ENCODE measurements at places on chromosomes 7 and 10.

DNA sequence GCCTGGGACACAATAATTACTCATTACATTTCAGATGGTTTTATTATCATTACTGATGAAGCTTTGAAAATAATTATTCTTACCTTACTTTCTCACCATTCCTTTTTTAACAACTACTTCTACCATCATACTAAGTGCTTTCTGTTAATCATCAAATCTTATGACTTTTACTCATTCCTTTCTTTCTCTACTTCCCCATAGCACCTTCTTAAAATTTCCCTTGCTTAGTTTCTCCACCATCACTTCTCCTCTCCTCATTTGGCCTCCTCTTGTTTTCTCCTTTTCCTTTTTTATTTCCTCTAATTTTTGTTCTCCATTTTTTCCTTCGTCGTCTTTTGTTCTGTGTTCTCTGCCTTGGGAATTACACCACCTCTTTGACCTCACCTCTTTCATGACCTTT, 303.2 kb upstream of the KAT6B start:
- DNase-seq: no peak

GRCh38 chr10:113958631-113959382, 84.9 kb upstream of the ADRB1 start:
- DNase-seq: no peak

GRCh38 chr10:103758294-103758681, 97.1 kb downstream of the SH3PXD2A start:
- DNase-seq: no peak

GRCh38 chr10:13338390-13339110, 9.5 kb downstream of the SEPHS1 start:
- DNase-seq: no peak

Data from stimulated activated CD4-positive, alpha-beta T cell treated with anti-CD3 and anti-CD28 coated beads, Interleukin-1b, Interleukin-23, amount 100 ng/mL, for 1 hour (primary cell).